ENCODE measurements at places on chromosomes 3 and 15.

DNA sequence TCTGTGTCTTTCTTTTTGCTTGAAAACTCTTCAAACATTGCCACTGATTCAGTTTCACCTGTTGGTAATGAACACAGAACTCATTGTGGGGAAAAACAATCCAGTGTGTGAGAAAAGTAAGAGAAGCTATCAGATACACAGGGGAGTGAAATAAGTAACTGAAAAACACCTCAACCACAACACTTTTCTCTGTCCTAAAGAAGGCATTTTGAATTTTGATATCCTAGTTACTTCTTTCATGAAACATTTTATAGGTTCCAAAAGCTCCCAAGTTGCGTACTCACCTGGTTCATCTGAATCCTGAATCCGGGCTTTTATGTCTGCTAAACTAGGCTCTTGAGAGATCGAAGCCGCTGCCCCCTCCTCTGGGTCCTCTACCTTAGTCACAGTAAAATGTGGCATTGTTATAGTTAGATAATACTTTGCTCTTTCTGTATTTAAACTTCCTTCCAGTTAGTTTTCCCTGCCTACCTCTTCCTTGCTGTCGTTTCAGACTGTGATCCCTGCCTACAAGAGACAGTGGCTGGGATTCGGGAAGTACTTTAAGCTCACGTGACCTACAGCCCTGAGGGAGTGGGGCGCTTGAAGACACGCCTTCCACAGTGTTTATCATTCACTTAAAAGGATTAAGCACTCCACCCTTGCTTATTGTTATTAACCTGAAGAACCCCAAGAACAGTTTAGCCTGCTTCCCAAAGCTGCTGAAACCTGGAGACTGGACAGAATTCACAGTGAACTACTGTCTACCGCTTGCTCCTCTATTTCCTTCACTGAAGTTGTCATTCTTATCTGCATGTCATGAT is 19.1 kb downstream of the SLC12A6 start:
- no peak for DNase-seq

DNA sequence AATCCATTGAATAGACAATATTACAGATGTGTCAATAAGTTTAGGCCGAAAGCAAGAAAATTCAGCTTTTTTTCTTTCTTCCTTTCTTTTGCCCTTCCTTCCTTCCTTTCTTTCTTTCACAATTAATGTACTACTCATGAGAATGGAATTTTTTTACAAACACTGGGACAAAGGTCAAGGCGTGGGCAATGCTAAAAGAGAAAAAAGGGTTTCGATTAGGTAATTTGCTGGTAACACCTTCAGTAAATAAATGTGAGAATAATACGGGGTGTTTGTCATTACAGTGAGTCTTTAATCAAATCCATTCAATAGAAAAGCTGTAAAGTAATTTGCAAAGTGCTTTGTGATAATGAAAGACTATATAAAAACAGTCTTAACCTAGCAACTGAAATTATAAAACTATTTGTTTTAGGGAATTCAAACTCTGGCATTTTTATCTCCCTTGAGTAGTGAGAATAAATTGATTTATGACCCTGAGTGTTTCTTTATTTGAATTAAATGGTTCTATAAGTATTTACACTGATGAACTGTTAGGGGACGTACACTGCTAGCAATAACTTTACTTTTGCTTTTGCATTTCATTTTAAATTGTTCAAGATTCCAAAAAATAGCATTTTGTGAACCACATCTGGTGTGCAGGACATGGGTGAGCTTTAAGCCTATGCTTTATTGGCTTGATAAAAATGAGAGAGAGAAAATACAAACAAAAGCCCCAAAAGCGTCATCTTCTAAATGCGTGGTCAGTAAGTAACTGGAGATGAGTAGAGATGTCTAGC is 104.2 kb upstream of the THRB start:
- DNase-seq: no peak

GRCh38 chr3:192170659-192171058 is 556.7 kb downstream of the FGF12 start:
- no peak for DNase-seq

DNA sequence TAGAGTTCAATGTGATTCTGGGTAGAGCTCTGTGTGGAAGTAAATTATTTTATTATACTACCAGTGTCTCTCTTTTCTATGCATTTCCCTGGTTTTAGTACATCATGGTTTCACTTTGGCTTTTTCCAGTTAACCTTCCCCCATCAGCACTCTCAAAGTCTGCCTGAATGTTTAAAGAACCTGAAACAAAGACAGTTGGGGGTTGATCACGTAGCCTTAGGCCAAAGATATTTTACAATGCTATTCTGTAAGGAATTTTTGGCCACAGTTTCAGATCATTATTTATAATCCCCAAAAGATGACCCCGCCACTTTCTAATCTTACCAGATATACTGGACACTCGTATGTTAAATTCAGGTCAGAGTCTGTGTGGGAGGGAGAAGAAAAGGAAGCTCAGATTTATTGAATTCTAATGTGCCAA is 156.3 kb upstream of the TMC3 start:
- no peak for DNase-seq

DNA sequence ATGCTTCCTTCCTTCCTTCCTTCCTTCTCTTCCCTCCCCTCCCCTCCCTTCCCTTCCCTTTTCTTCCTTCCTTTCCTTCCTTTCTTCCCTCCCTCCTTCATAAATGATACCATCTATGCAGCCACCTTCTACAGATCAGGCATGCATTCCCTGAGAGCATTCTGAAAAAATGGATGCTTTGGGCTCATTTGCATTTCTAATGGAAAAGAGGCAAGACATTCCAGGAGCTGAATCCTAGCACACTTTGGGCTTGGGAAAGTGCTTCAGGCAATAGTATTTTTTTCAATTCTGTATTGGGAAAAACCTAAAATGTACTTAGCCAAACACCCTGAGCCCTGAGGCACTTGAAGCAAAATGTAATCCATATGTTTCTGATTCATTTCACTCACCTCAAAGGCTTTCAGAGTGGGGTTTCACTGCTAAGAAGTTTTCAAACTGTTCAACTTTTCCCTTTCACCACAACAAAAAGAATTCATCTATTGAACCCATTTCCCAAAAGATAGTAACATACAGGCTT is 220.1 kb upstream of the RORA start:
- no peak for DNase-seq

- no peak for DNase-seq
Measured at GRCh38 chr15:53320816-53321215, 438.6 kb downstream of the WDR72 start.

- no peak for DNase-seq
Measured at GRCh38 chr3:24622138-24622537, 127.5 kb upstream of the THRB start.
